ENCODE measurements at places on chromosomes 11 and 22.

DNA sequence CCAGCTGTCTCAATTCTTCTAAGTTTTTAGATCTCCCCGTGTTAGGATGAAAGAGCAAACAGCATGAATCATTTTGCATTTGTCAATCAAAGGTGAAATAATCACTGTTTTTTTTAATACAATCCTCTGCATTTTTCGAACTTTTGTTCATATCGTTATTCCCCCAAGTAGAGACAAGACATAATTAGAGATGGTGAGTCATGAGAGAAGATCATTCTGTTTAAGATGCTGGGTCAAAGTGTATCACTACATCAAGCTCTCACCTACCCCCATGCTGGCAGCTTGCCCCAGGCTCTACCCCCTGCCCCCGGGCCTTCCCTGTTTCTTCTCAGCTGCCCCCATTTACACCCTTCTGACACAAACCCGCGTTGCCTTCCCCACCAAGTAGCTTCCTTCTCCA is 30.5 kb upstream of the MYO18B start:
- DNase-seq: no peak

DNA sequence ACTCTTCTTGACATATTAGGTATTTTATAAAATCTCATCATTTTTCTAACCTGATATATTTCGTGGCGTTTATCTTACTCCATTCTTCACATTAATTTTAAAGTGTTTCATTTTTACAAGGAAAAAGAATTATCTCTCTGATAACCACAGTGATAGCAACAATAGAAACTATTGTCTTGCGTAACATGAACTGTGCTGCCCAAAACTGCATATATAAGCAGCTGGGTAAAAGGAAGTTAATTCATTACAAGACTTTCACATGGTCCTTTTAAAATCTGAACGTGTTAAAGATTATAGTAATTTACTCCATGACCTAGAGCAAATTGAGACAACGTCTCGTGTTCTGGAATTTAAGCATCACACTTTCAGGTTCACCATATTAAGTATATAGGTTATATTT is 210.4 kb upstream of the GRIA4 start:
- DNase-seq: no peak

- no peak for DNase-seq
These were observed 13.1 kb downstream of the C1QTNF6 start for GRCh38 chr22:37174964-37175363.

DNA sequence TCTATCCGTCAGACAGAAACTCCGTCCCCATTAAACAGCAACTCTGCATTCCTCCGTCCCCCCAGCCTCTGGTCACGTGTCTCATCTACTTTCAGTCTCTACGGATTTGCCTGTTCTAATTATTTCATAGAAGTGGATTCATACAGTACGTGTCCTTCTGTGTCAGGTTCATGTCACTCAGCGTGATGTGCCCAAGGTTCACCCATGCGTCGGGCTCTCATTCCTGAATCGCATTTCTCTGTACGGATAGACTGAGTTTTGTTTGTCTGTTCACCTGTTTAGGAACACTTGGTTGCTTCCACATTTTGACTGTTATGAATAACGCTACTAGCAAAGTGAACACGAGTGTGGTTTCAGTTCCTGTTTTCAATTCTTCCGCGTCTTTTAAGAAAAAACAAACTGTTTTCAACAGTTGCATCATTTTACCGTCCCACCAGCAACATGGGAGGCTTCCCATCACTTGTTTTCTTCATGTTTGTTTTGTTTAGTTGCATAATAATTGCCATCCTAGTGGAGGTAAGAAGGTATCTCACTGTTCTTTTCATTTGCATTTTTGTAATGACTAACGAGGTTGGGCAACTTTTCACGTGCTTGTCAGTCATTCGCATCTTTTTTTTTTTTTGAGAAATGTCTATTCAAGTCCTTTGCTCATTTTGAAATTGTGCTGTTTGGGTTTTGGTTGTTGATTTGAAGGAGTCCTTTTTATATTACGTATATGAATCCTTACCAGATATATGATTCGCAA is 8.9 kb upstream of the NLRP6 start:
- no peak for DNase-seq

GRCh38 chr11:36131721-36132397 is 157.4 kb downstream of the COMMD9 start:
- peak; percentile 52 for DNase-seq

GRCh38 chr11:86459002-86459385 is 84.3 kb downstream of the CCDC81 start:
- DNase-seq: no peak

DNA sequence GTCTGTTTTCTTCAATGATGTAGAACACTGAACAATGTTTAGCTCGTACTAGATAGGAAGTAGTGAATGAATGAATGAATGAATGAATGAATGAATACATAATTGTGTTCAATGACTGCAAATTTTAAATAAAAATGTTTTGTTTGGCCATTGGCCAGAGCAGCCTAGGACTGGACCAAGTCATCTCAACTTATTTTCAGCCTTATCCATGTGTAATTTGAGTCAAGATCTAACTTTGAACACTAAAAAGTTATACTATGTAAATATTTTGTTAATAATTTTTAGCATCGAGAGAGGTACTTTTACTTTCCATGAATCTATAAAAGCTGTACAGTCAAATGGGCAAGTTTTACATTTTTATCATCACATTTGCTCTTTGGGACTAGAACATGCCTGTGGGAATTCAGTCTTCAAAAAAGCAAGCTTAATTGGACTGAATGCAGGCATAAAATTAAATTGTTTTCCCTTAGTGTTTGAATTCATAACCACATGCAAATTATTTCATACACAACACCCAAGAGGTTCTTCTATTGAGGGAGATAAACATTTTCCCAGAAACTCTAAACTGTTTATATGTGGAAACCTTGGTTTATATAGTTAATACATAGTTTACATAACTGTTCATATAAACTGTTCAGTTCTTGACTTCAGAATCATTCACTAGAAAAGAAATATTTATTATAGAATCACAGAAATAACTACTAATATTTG is 222.1 kb upstream of the ANO3 start:
- DNase-seq: no peak

- no peak for DNase-seq
These were observed 938 bp downstream of the LAYN start for GRCh38 chr11:111541254-111542061.

GRCh38 chr11:102111787-102112508 is 1.7 kb downstream of the YAP1 start:
- peak; percentile 55 for DNase-seq

DNA sequence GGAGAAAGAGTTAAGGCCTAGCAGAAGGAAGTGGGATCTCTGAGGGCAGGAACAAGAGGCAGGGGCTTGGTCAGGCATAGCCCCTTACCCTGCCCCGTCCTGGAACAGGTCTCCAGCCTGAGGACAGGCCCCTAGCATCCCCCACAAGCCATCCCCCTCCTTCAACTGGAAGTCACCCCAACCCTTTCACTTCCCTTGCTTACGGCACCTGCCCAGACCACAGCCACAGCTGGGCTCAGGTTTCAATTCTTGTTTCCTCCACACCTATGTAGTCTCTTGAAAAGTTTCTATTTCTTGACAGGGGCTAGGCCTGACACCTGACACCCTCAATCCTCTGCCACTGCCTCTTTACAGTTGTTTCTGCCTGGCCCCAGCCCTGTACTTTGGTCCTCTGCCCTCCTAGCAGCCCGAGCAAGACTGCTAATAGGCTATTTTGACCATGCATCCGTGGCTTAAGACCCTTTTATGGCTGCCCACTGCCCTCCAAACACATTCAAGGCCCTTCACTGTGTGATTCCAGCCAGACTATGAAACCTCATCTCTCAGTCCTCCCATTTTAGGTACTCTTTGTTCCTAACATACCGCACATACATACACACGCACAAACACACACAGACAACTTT is 10.9 kb upstream of the FCHSD2 start:
- DNase-seq: no peak

- no peak for DNase-seq
These were observed 223.5 kb upstream of the NTM start for GRCh38 chr11:131146827-131147490.

GRCh38 chr22:22157348-22157725 is 87.2 kb upstream of the VPREB1 start:
- DNase-seq: no peak

GRCh38 chr11:26649884-26650283 is 72.0 kb downstream of the SLC5A12 start:
- no peak for DNase-seq

DNA sequence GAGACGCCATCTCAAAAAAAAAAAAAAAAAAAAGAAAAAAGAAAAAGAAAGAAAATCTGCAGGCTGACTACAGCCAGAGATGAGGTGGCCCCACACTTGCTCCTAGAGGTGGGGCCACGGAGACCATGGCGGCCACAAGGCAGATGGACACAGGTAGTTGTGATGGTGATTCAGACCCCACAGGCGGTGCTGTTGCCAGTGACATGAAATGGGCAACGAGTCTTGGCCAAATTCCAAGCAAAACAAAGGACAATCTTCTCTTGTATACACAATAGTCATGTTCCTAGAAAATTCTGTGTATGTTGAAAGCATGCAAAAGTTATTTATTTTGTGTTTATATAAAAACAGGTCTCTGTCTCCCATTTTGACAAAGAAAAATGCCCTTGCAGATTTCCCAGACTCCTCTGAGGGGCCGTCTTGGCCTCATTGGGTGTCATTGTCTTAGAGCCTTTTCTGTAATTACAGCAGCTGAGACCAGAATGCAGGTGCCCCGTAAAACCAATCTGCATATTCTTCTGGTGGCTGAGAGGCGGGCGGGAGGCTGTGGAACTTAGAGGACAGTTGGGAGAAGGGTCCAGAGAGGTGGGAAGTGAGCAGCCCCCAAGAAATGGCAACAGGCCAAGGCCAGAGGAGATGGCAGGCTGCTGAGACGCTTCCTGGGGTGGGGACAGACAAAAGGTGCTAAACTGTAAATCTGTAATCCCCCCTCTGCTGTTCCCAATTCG is 22.5 kb upstream of the DAGLA start:
- no peak for DNase-seq

DNA sequence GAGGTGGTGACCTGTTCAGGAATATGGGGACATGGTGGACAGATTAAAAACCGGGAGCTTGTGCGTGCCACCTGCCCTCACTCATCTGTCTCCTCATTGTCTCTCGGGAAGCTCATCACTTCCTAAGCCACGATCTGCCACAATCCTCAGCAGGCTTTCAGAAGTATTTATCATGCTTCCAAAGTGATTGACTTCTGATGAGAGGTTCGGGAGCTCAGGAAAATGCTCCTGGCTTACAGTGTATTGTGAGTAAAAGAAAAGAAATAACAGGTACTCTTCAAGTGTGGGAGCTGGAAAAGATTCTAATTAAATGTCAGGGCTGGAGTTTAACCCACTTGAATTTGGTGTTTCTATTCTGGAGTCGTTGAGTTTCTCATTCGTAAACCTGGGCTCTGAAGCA is 91.9 kb upstream of the DRD2 start:
- no peak for DNase-seq

DNA sequence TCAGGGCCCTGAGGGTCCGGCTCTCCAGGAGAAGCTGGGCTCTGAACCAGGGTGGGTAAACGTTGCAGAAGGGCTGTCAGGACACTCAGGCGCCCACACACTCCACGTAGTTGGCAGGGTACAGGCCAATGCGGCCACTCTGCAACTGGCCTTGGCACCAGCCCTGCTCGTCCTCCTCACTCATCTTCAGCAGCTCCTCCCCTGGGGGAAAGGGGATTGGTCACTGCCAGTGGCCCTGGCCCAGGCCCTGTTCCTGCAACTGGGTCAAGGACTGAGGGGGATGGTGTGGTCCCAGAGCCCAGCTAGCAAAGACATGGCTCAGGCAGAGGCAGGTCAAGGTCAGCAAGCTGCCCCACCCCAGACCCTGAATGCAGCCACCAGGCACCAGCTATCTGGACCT is 1.2 kb upstream of the ARFGAP2 start:
- DNase-seq: no peak

- DNase-seq: no peak
These were observed 13.3 kb downstream of the TMEM258 start for GRCh38 chr11:61778920-61779650.

- no peak for DNase-seq
These were observed 4.3 kb downstream of the SMTN start for GRCh38 chr22:31085493-31085824.
